ENCODE measurements at places on chromosomes 13 and 19.

- no peak for DNase-seq
These were observed 1379.0 kb upstream of the MIR17HG start for GRCh38 chr13:89968470-89968869.

DNA sequence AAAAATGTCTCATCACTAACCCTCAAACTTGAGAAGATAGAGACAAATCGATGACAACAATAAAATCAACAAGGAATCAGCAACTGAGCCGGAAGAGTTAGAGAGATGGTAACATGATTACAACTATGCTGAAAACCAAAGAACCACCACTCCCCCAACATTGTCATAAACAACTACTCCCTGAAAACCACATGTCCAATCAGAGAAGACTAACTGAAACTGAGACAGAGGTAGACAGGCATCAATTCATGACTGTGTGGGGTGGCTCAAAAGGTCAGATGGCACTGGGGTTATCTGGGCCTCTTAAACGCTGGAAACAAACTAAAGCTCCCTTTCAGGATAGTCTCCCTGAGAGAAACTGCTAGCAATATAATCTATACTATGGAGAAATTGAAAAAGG lies 488.8 kb downstream of the KCTD12 start:
- no peak for DNase-seq

DNA sequence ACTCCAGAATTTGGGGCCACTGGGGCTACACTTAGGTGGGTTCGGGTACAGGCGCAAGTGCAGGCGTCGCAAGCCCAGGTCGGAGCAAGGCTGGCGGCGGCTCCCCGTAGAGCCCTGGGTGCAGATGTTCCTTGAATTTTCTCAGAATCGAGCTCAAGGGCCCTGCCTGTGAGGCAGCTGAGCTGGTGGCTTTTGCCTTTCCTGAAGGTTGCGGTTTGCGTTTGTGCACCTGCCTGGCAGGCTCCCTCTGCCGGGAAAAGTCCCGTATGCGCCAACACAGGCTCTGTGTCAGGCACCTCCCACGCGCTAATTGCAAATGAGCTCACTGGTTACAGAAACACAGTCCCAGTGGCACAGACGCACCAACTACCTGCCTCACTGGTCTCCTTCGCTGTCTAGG lies 5.9 kb downstream of the DOHH start:
- no peak for DNase-seq

DNA sequence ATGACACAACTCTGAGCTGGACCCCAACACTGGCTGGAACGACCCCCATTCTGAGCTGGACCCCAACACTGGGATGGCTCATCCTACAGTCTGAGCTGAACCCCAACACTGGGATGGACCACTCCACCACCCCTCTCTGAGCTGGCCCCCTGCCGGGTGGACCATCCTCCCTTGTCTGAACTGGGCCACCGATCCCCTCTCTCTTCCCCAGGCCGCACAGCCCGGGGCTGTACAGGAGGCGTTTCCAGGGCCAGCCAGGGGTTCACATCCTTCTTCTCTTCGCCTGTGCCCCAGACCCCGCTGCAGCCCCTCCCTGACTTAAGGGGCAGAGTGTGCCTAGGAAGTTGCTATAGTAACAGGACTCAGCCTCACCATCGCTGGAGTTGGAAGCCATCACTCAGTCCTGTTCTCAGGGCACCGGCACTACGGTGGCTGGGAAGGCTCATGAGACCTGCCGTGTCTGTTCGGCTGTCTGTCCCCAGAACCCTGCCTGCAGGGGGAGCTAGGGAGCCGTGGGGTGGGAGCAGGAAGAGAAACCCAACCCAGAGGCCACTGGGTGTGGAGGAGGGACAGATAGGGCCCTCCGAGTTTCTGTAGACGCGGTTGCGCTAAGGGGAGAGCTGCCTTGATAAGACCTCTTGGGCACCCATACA lies 3.7 kb downstream of the PRKACA start:
- DNase-seq = no peak

DNA sequence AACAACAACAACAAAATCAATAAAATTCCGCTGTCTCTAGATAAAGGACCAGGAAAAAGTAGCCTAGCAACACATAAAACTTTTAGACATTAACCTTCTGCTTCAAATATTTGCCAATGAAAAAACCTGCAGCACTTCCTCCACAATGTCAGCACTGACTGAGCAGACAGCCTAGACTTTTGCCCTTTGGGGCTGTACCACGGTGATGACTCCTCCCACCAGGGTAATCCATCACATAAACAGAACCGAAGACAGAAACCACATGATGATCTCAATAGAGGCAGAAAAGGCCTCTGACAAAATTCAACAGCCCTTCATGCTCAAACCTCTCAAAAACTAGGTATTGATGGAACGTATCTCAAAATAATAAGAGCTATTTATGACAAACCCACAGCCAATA lies 30.2 kb upstream of the TRPC4 start:
- no peak for DNase-seq

DNA sequence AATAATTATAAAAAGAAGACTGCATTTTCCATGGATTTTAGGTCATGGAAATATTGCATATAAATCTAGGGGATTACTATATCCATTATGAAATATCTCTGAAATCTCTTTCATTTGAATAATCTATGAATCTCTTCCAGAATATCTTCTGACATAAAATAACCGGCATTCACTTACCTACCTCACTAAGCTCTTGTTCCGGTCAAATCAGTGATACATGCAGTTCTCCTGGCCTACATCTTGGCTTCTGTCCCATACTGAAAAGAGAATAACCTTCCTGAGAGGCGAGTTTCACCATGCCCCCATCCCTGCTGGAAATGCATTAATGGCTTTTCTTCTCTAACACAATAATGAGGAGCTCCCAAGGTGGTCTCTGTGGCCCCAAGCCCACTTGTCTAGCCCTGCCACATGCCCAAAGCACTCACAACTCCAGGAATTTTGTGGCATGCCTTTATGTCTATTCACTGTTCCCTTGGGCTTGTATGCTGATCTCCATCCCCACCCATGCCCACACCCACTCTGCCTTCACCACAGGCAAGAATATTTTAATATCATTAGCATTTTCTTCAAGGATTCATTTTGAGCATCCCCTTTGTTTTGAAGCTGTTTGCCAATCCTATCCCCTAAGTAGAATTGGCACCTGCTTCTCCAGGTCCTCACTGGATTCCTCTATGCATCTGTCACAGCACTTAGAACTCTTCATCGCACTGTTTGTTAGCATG lies 401.6 kb downstream of the COG6 start:
- DNase-seq = no peak

GRCh38 chr13:94859278-94859691 lies 146.9 kb upstream of the SOX21 start:
- no peak for DNase-seq

DNA sequence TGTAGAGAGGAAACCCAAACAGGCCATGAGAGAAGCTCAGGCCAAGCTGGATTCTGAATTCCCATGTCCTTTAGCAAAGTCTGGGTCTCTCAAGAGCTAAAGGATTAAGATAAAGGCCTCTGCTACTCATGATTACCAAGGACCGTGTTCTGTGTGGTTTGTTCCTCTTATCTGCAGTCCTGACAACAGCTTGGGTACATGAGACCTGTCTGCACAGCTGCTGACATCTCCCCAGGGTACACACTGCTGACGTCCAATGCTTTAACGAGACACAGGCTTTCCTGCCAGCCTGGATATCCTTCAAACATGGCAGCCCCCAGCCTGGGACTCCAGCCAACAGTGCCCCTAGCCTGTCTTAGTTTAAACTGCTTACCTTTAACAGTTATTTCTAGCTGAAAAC lies 211.0 kb downstream of the SLC7A1 start:
- no peak for DNase-seq

DNA sequence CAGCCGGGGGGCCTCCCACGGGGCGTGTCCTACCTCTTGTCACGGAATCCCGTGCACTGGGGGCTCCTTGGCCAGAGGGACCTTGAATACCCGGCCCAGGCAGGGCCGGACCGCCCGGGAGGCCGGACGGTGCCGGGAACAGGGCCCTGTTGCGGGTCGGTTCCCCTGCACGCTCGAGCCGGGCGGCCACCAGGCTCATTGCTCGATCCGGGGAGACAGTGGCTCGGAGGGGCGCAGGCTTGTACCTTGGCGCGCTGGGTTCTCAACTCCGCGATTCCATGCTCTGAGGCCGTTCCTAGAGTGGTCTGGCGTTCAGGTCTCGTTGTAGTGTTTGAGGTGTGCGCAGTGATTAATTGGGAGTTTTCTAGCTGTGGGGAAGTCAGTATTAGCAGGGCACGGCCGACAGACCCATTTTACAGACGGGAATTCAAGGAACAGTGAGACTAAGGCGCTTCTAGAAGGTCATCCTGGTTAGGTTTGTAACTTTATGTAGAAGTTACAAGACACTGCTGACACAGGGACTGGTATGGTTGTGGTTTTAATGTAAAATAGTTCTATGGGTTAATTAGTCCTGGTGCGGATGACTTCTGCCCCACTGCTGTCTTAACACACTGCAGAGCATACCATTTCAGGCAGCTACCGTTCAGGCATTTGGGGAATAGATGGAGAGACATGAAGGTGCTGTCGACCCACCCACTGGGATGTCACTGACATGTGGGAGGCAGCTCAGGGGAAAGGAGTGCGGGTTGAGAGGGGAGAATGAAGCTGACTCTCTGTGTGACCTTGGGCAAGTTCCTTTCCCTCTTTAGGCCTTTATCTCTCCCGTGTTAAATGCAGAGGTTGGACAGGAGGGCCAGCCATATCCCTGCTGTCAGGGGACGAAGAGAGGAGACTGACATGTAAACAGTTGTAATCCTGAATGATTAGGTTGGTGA lies 592 bp downstream of the CLPTM1 start:
- no peak for DNase-seq

DNA sequence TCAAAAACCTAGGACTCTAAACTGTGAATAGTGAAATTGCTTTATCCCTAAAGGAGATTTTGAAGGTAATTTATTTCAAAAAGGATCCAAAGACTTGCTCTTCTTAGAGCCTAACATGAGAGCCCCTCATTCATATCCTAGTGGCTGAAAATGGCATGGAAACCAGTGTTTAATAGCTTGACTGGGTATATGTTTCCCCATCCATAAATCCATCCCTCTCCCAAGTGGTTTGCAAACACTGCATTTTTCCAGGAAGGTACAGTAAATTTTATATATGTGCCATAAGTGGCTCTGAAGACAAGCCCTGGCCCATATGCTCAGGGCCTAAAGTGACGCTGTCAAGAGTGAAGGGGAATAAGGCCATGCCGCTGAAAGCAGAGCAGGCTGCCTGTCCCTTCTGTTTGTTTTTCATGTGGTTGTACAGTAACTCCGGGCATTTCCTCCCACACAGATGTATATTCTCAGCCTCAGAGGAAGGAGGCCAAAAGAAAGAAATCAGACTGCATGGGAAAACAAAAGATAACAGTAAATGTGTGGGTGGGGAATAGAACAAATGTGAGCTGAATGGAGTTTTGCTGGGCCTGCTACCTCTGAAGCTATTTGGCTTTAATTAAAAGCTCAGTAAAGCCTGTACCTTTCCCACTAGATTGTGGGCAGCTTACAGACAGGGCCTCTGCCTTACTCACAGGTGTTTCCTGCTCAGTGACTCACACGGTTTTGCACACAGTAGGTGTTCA lies 181.9 kb downstream of the PCDH9 start:
- no peak for DNase-seq

- DNase-seq = no peak
These were observed 818.4 kb downstream of the DIAPH3 start for GRCh38 chr13:59345311-59345710.

GRCh38 chr19:45705710-45706415 lies 13.4 kb downstream of the QPCTL start:
- no peak for DNase-seq

DNA sequence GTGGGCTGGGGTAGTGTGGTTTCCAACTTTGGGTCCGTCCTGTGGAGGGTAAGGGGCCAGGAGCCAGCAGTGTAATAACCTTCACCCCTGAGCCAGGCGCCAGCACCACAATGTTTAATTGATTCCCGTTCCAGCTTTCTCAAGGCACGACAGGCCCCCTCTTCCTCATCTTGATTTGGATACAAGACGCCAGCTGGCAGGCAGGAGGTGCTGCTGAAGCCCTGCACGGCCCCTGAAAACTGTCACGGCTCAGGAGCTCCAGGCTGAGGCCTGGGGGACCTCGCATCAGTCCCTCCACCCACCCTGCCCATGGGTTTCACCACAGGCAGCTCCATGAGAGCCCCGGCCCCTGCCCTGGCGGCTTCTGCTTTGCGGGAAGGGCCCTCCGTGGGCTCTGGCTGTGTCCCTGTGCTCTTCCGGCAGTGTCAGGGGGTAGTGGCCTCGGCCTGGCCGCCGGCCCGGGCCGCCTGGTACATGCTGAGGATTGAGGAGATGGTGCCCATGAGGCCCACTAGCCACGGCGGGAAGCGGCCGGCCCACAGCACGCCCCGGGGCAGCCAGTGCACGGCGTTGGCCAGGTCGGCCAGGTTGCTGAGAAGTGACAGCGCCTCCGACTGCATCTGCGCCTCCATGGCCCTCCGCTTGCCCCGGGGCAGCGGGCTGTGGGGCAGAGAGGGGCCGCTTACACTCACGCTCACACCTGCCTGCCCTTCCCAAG lies 11.9 kb downstream of the PEX11G start:
- no peak for DNase-seq

GRCh38 chr19:18610556-18611326 lies 1.9 kb upstream of the TMEM59L start:
- no peak for DNase-seq

- DNase-seq = no peak
These were observed 187.6 kb upstream of the TSC22D1 start for GRCh38 chr13:44763615-44764301.

GRCh38 chr19:55640577-55641425 lies at the start of gene ZNF580:
Gene ZNF580 (plus strand): TSS chr19:55641002. CDS start chr19:55642509, 1,507 bp downstream.
- no peak for DNase-seq

DNA sequence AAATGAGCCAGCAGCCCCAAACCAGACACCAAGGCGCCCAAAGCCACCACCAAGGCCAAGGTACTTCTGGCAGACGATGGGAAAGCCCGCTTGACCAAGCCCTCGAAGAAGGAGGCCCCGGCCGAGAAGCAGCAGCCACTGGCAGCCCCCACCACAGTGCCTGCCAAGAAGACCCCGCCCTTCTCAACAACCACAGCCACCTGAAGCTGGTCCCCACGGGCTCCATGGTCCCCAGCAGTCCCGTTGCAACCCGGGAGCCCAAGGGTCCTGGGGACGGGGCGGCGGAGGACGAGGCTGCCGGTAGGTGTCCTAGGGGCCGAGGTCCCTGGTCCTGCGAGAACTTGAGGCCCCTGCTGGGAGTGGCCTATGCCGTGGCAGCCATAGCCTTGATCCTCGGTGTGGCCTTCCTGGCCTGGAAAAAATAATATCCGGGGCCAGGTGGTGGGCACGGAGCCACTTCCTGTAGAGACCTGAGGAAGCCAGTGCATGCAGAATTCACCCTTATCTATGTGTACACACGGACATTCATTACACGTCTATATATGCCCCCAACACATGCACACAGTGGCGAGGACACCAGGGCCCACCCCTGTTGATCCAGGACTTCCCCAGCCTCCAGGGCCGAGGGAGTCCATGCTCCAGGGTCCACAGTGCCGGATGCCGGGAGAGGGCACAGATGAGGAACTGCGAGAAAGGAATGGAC lies 13.8 kb downstream of the C1QTNF9 start:
- DNase-seq = no peak

DNA sequence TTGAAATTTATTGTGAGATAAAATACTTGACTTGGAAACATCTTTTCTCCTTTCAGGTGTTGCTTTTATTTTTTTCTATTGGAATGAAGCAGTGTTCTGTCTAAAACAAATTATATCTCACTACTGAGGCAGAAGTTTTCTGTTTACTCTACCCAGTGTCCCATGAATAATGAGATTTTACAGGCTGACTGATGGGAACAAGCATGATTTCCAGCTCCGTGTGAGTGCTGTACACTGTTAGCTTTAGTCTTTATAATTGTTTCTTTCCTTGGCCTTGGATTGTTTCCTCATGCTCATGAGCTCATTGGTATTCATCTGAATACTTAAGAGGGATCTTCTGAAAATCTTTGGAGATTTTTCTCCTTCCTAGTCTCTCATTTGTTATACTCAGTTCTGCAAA lies 2049.5 kb upstream of the PRR20A start:
- no peak for DNase-seq

- DNase-seq = no peak
These were observed 14.0 kb upstream of the GJA3 start for GRCh38 chr13:20174656-20175405.
